ENCODE measurements at places on chromosomes 7 and 10. TPM values are rescaled to one million over a fixed set of nuclear protein-coding genes. Genes with fewer than 3 reads are reported as not detected.

The HMX3 gene
- not detected for total RNA-seq

- no peak for DNase-seq
Measured at GRCh38 chr7:16345979-16346958, 75.1 kb downstream of the CRPPA start.

DNA sequence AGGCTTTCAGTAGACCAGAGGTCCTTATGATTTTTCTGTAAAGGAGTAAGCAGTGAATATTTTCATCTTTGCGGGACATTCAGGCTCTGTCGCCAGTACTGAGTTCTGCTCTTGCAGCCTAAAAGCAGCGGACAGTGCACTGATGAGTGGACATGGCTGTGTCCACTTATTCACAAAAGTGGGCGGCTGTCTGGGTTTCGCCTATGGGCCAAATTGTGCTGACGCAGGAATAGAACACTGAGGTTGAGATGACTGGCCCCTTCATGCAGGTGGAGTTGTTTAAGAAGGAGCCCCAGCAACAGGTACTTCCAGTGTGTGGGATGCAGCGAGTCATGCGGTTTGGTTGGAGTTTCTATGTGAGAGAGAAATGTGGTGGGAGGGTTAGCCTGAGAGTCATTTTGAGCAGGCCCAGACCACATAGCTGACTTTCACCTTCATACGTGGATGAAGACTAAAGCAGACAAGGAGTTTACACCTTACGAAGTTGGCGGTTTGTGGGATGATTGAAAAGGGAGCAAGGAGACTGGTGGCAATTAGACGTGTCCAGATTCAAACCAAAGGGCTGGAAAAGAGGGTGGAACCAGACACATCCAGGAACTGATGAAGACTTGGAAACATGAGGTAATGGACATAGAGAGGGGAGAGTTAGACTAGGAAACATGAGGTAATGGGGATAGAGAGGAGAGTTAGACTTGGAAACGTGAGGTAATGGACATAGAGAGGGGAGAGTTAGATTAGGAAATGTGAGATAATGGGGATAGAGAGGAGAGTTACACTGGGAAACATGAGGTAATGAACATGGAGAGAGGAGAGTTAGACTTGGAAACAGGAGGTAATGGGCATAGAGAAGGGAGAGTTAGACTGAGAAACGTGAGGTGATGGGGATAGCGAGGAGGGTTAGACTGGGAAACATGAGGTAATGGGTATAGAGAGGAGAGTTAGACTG lies 38.2 kb downstream of the WDR37 start:
- no peak for DNase-seq

GRCh38 chr7:6323967-6324701 lies 51.7 kb upstream of the CYTH3 start:
- no peak for DNase-seq

All from cerebellum (tissue), 4 donors.